ENCODE measurements at places on chromosomes 1 and 21.

DNA sequence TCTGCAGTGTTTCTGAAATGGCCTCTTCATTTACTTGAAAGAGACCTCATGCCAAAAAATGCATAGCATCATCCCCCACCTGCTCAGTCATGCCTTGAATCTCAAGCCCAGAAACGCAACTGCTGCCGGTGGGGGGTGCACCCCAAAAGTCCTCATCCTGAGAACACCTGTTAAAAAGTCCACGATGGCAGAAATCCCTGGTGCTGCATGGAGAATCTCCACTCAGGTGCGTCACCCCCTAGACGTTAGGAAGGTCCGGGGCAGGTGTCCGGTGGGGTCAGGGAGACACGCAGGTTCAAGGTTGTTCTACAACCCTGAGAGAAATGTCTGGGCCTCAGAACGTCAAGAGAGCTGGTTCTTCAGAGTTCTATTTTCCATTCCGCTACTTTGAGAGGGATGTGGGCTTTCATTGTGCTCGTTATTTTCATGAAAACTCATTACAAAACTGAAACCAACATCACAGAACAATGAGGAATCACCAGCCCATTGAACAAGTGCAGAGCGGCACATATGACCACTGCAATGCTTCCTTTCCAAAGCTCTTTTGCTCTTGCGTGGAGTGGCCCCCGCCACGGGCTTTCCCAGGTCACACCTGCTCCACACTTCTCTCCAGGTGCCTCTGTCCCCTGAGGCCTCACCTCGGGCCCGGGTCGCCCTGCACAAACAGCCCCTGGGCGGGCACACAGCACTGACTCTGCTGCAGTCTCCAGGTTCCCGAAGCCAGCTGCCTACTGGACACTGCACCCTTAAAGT, 201.9 kb downstream of the TOMM20 start:
- no peak for DNase-seq

GRCh38 chr21:42552407-42553336, 39.0 kb downstream of the SLC37A1 start:
- DNase-seq = no peak

DNA sequence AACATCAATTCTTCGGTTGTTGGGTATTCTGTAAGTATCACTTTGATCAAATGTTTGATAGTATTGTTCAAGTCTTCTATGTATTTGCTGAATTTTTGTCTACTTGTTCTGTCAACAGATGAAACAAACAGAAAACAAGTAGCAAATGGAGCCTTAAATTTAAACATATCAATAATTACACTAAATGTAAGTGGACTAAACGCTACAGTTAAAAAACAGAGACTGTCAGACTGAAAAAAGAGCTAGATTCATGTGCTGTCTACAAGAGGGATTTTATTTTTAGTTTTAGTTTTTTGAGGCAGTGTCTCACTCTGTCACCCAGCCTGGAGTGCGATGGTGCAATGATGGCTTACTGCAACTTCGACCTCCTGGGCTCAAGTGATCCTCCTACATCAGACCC, 10.7 kb upstream of the RAD54L start:
- DNase-seq = no peak

DNA sequence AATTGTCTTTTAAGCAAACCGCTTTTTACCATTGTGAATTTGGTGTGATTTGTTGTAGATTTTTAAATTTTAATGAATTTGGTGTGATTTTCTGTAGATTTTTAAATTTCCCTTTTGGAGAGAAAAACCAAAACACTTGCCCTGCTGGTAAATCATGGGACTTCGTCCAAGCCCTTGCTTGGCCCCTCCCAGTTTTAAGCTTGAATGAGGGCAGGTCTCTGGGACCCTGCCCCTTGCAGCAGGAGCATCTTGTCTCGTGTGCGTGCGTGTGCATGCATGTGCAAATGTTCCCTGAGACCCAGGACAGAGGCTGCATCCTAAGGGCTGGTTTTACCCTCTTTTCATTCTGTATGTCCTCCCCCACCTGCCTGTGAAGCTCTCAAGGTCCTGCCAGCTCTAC, 248.6 kb downstream of the GREM2 start:
- no peak for DNase-seq

DNA sequence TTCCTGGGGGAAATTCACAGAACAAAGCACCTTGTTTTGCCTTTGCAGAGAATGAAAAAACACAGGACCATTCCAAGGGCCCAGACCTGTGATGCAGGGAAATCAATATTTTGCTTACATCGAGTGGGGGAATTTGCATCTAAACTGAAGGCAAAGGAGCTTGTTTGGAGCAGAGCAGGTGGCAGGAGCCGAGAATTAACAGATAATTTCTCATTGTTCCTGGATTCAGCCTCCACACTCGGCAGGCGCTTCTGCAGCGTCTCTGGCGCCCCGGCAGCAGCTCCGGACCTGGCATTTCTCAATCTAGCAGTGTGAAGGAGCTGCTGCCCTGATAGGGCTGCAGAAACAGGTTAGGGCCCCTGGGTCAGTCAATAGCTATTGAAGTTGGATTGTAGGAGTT, 2.0 kb upstream of the SYT6 start:
- DNase-seq = no peak

DNA sequence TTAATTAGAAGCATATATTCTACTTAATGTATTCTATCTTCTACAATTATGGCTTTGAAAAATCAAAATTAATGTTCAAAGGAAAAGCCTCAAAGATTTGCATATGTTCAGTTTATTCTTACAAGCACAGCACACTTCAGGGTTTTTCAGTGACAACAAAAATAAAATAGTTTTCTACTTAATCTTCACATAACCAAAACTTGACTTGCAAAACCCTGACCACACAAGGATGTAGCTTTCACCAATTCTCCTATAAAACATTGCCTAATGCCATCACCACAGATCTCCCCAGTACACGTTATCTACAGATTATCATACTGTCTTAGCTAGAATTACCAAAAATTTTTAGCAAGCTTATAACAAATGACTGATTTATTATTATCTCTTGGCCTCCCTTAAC, 23.3 kb downstream of the LPAR3 start:
- no peak for DNase-seq

DNA sequence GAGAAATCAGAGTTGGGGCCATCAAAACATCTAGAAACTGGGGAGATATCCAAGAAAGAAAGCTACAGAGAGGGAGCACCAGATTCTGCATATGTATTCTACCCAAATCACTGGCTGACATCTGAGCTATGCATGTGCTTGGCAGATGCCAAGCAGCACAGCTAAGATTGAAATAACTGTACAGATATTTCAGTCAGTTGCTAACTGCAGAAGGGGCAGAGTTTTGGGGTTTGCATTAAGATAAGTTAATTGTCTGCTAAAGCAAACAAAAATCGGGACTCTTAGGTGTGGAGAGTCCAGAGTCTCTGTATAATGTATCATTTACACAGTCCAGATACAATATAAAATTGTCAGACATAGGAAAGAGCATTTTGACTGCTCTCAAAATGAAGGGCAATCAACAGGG, 437.1 kb downstream of the PTBP2 start:
- DNase-seq = no peak

Data from progenitor cell of endocrine pancreas (in vitro differentiated cells).